ENCODE measurements at places on chromosomes 5 and 9.

- DNase-seq = no peak
These were observed 54.8 kb upstream of the FAM120AOS start for GRCh38 chr9:93508207-93508606.

GRCh38 chr5:137666461-137666850 is 69.4 kb downstream of the KLHL3 start:
- DNase-seq = no peak

GRCh38 chr9:137082925-137083290 is 3.9 kb upstream of the MAN1B1 start:
- DNase-seq = no peak

- no peak for DNase-seq
These were observed 1037.3 kb upstream of the CDH6 start for GRCh38 chr5:30156156-30156555.

GRCh38 chr9:108654566-108654965 is 201.2 kb downstream of the ACTL7B start:
- no peak for DNase-seq

DNA sequence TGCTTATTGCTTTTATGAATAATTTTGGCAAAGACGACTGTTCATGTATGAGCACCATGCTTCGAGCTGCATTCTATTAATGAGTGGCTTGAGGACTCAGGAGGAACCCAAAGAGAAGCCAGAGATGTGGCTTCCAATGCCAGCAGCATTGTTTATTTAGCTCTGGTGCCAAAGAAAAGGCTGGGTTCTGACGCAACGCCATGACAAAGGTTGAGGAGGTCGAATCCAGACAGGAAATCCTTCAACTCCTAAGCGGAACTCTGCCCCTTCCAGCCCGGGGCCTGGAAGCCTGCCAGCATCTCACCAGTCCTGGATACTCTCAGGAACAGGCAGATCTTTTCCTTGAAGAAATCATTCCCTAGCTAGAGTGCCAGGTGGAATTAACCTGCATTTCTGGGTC is 104.4 kb downstream of the ARHGAP26 start:
- no peak for DNase-seq

- no peak for DNase-seq
These were observed 11.0 kb downstream of the PLIN2 start for GRCh38 chr9:19116107-19116790.

DNA sequence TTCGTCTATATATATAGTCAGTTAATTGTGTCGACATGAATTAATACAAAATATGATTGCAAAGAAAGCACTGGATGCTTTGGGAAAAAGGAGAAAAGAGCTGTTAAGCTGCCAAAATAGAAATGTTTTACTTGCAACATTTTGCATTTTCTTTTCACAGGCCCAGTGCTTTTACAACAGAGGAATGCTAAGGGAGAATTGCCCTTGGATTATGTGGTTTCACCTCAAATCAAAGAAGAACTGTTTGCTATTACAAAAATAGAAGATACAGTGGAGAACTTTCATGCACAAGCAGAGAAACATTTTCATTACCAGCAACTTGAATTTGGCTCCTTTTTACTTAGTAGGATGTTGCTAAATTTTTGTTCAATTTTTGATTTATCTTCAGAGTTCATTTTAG is 76.2 kb downstream of the SLF1 start:
- DNase-seq = no peak

DNA sequence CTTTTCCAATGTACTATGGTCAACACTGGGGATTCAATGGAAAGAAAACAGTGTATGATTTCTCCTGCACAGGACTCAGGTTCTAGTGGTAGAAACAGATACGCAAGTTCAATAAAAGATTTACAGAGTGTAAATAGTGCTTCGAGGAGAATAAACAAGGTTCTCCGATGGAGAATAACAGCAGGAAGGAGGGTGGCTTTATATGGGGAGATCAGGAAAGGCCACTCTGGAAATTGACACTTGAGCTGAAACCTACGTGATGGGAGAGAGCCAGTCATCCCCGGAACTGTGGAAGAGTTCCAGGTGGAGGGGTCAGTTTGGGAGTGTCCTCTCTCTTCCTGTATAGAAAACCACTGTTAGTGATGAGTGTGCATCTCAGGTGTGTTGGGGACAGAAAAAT is 65.9 kb downstream of the GARNL3 start:
- DNase-seq = no peak

All from NCI-H524 (cell line).